H54 (cell line): ENCODE measurements at places on chromosomes 1 and 21.

DNA sequence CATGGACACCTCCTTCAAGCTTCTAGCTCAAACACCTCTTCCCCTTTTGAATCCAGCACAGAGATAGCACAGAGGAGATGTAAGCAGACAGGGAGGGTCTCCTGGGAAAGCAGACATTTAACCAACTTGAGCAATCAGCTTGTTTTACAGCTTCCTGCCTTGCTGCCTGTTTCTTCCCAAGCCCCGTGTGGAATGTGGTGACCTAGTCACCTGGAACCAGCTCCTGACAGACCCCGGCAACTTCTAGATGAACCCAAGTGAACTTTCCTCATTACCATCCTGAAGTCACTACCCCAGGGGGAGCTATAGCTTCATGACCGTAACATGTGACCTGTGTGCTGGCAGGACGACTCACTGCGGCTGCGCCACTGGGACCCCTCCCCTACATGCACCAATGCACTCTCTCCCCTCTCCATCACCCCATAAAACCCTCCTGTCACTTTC lies 24.1 kb upstream of the TTF2 start:
- no peak for DNase-seq

DNA sequence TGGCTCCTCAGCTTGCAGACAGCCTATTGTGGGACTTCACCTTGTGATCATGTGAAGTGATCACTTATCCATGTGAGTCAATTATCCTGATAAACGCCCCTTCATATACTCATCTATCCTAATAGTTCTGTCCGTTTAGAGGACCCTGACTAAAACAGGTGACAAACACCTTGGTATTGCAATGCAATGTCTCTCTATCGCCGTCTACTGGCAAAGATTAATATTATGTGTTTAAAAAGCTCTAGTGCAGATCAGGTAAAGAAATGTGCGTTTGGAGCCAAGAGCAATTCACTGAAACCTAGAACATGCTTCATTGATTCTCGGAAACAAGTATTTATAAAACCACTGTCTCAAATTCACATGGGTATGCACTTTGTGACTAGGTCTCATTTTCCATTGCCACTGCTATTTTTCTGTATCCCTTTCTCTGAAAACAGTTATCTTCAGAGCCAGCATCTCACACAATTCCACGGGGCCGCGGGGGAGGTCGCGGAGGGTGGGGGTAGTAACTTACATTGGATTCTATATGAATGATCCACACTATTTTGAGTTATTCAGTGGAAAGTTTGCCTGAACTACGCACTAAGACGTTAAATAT lies 554.6 kb upstream of the NCAM2 start:
- no peak for DNase-seq

DNA sequence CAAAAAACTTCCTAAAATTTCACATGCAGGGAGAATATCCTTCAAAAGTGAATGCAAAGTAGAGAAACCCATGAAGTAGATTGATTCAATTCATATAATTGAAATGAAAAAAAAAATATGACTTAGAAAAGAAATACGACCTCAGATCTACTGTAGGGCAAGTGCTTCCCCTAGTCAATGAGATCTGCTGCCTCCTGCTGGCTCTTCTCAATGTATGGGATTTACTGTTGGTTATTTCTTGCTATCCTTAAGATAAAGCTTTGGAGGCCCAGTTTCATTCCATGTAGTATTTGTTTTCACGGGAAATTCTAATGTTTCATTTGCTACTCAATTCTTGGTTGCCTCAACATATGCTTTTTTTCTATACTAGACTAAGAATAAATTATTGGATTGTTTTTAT lies 46.2 kb downstream of the ZNF648 start:
- no peak for DNase-seq

GRCh38 chr1:164861632-164862031 lies 302.6 kb downstream of the PBX1 start:
- no peak for DNase-seq

DNA sequence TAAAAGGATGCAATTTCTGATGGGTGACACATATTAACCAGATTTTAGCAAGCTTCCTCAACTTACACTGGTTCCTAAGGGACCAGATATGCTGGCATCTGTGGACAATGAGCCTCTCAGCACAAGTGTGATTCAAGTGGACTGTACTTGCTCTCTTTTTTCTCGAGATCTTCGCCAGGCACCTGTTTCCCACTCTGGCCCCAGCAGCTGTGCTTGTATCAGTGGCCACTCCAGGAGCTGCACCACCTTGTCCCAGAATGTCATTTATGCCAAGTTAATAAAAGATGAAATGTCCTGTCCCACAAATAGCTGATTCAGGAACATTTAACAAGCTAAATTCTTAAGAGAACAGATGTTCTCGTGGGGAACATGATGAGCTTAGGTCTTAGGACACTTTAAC lies 14.6 kb downstream of the C1orf198 start:
- no peak for DNase-seq

GRCh38 chr1:8540971-8541370 lies 223.1 kb downstream of the SLC45A1 start:
- no peak for DNase-seq

DNA sequence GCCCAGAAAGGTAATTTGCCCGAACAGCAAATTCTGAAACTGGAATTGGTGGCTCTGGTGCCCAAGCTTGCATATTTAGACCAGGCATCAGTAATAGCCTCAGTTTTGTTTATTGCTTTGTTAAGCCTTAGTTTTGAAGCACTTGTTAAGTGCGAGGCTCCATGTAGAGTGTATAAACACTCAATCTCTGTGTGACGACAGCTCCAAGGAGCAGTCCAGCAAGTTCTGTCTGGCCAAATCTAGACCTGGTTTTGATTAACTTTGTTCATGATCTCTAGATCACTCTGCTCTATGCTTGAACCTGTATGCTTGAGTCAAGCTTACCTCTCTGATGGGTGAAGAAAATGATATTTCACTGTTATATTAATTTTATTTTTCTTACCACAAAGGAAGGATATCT lies 37.4 kb downstream of the DOP1B start:
- no peak for DNase-seq

- no peak for DNase-seq
Measured at GRCh38 chr1:23559985-23560741, 862 bp upstream of the ID3 start.

DNA sequence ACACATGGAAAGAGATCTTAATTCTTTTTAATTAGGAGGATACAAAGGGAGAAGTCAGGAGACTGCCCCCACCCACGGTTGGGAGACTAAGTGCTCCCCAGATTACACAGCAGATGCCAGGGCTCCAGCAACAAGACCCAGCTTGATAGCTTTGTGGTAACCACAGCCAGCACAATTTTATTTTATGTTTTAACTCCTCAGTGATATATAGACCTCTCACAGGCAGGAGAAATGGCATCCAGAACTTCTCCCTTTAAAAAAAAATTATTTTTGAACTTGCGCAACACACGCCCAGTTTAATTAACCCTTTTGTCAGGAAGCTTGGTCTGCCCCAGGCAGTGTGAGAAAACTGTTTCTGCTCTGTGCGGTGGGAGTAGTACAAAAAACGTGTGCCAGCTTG lies 62.6 kb upstream of the ACOT11 start:
- no peak for DNase-seq

DNA sequence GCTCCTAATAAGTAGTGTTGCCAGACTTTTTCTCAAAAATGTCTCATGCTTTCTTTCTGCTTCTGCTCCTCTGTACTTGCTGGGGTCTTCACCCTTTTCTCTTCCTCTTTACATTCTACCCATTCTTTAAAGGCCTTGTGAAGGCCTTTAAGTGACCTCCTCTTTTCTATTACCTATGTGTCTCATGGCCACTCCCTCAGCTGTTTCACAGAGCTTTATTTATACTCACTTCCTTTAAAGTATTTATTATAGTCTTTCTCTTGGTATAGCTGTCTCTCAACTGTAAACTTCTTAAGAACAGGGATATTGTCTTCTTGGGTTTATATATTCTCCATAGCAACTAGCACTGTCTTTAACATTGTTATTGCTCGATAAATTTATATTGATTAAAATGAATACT lies 792 bp downstream of the GOLPH3L start:
- DNase-seq = no peak

- peak; percentile 47 for DNase-seq
Measured at GRCh38 chr1:205536759-205537361, 32.4 kb downstream of the CDK18 start.

DNA sequence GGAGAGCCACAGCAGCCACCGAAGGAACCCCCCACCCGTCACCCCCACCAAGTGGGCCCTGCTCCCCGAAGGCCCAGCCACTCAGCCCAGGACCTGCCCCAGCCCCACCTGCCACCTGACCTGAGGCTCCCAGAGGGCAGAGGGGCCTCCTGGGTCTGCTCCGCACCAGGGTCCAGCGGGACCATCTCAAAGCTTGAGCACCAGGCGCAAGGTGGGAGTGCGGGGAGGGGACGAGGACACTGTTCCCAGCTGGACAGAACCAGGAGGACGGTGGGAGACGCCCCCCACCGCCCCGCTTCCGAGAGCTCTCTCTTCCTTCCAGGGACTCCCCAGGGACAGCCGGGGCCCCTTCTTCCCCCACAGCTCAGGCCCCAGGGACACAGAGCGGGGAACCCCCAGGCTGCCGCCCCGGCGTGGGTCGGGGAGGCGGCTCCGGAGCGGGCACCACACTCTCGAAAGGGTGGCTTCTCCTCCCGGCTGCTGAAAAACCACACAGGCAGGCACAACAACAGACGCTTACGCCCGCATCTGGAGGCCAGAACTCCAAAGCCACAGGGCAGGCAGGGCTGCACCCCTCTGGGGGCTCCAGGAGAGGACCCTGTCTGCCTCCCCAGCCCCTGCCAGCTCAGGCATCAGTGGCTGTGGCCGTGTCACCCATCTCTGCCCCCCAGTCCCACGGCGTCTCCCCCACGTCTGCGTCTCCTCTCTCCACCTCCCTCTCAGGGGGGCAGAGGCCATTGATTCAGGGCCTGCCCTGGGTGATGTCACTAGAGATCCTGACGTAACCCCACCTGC lies 1.9 kb upstream of the TTLL10 start:
- DNase-seq = no peak
